ENCODE measurements at places on chromosomes 2 and 18.
A peak's percentile ranks its signal among the peaks of the same experiment; 100 is the strongest.

GRCh38 chr2:235135990-235136561, 184.3 kb downstream of the SH3BP4 start:
- peak; percentile 14 for DNase-seq
- no peak overlapping the region for H3K27ac ChIP-seq
- no peaks in the 10 kb centered on the region for H3K36me3 ChIP-seq
- no peak overlapping the region for H3K4me3 ChIP-seq
- peaks cover 2% of the 10 kb centered on the region for H3K4me1 ChIP-seq

DNA sequence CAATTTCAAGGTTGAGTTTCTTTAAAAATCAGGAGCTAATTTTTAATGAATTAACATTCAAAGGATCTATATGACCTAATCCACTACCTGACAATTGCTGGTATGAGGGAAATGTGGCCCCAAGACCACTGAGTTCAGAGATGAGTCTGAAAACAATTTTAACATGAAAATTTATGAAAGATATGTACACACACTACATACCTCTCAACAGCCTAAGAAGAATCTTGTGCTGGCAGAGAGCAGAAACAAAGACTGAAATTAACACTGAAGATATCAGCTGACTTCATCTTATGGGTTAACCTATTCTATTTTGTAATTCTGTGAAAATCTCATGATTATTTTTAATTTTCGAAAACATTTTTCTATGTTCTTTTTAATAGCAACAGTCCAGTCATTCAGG, 1.7 kb downstream of the FAP start:
- H3K27ac ChIP-seq, result no peak overlapping the region
- no peaks in the 10 kb centered on the region for H3K4me1 ChIP-seq
- peaks cover 34% of the 10 kb centered on the region for H3K27me3 ChIP-seq
- H3K4me3 ChIP-seq, result no peak overlapping the region
- DNase-seq, result no peak

GRCh38 chr2:1219901-1220573, 193.2 kb upstream of the TPO start:
- no peak overlapping the region for H3K27ac ChIP-seq
- no peaks in the 10 kb centered on the region for H3K36me3 ChIP-seq
- no peaks in the 10 kb centered on the region for H3K27me3 ChIP-seq
- no peaks in the 10 kb centered on the region for H3K4me1 ChIP-seq
- no peak for DNase-seq

GRCh38 chr2:206881708-206882410, 57.5 kb upstream of the CPO start:
- H3K27me3 ChIP-seq, result peaks cover 14% of the 10 kb centered on the region
- H3K4me1 ChIP-seq, result no peaks in the 10 kb centered on the region
- DNase-seq, result no peak
- no peak overlapping the region for H3K4me3 ChIP-seq
- H3K36me3 ChIP-seq, result no peaks in the 10 kb centered on the region
- H3K27ac ChIP-seq, result no peak overlapping the region

GRCh38 chr2:216130346-216130971, 21.3 kb downstream of the XRCC5 start:
- peak overlapping the region; percentile 31 for H3K27ac ChIP-seq
- DNase-seq, result no peak
- no peak overlapping the region for H3K4me3 ChIP-seq
- peaks cover 59% of the 10 kb centered on the region for H3K4me1 ChIP-seq
- peaks cover 86% of the 10 kb centered on the region for H3K36me3 ChIP-seq

- no peak for DNase-seq
- H3K27me3 ChIP-seq, result peaks cover 37% of the 10 kb centered on the region
- no peak overlapping the region for H3K27ac ChIP-seq
- H3K4me1 ChIP-seq, result peaks cover 11% of the 10 kb centered on the region
Observed at GRCh38 chr2:180952082-180952481, 28.3 kb upstream of the UBE2E3 start.

DNA sequence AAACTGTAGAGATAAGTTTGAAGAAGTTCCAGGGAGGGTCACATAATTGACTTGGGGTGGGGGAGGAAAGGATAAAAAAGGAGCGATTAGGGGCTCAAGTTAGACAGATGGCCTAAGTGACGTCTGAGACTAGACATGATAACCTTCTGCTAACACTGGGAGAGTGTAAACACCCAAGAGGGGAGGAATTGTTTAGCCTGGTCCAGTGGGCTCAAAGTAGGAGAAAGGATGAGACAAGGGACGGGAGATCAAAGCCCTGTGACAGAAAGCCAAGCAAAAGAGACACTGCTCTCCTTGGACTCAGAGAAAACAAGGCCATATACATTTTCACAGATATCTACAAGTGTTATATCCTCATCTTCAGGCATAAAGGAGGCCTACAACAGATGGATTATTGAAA, 45.5 kb upstream of the IHH start:
- DNase-seq, result no peak
- no peak overlapping the region for H3K27ac ChIP-seq
- no peaks in the 10 kb centered on the region for H3K27me3 ChIP-seq
- H3K4me1 ChIP-seq, result peaks cover 10% of the 10 kb centered on the region
- no peak overlapping the region for H3K4me3 ChIP-seq

- no peak overlapping the region for H3K27ac ChIP-seq
- no peaks in the 10 kb centered on the region for H3K27me3 ChIP-seq
- no peaks in the 10 kb centered on the region for H3K36me3 ChIP-seq
- DNase-seq, result no peak
- peaks cover under 1% of the 10 kb centered on the region for H3K4me1 ChIP-seq
Observed at GRCh38 chr2:190126798-190127197, 64.3 kb upstream of the MSTN start.

GRCh38 chr2:171404719-171405118, 29.1 kb downstream of the METTL8 start:
- H3K4me1 ChIP-seq, result peaks cover 45% of the 10 kb centered on the region
- no peak overlapping the region for H3K4me3 ChIP-seq
- no peak for DNase-seq

GRCh38 chr18:24875286-24875685, 414.8 kb downstream of the HRH4 start:
- DNase-seq, result no peak
- no peak overlapping the region for H3K27ac ChIP-seq
- H3K4me3 ChIP-seq, result no peak overlapping the region
- H3K27me3 ChIP-seq, result no peaks in the 10 kb centered on the region
- no peaks in the 10 kb centered on the region for H3K36me3 ChIP-seq

DNA sequence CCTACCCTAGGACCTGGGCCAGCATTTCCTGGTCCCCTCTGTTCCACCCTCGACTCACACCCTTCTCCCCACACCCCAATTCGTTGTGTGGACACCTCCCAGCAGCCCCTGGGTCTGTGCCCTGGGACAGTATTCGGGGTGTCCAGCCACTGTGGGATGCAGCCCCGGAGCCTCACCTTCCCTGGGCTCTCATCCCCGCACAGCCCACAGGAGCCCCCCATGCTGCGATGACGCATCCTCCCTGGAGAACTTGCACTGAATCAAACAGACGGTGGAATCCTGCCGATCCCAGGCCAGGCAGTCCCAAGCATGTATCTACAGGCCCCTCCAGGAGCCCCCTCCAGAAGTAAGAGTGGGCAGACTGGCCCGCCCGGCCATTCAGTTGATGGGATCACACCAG, 9.7 kb downstream of the ITM2C start:
- no peak overlapping the region for H3K4me3 ChIP-seq
- H3K27ac ChIP-seq, result no peak overlapping the region
- peaks cover 3% of the 10 kb centered on the region for H3K4me1 ChIP-seq
- H3K27me3 ChIP-seq, result peaks cover 11% of the 10 kb centered on the region
- no peaks in the 10 kb centered on the region for H3K36me3 ChIP-seq

- H3K4me3 ChIP-seq, result peak overlapping the region; percentile 71
- peaks cover 34% of the 10 kb centered on the region for H3K27me3 ChIP-seq
- no peak for DNase-seq
- peaks cover 8% of the 10 kb centered on the region for H3K4me1 ChIP-seq
- H3K27ac ChIP-seq, result no peak overlapping the region
Observed at GRCh38 chr2:289362-290089, 1.6 kb upstream of the ALKAL2 start.
